Natural killer cell treated with Interleukin-12 subunit alpha and Interleukin-12 subunit beta and Interleukin-15 and Interleukin-18, amount 100 ng/mL, for 72 hours (primary cell): ENCODE measurements at places on chromosomes 11 and 22.

DNA sequence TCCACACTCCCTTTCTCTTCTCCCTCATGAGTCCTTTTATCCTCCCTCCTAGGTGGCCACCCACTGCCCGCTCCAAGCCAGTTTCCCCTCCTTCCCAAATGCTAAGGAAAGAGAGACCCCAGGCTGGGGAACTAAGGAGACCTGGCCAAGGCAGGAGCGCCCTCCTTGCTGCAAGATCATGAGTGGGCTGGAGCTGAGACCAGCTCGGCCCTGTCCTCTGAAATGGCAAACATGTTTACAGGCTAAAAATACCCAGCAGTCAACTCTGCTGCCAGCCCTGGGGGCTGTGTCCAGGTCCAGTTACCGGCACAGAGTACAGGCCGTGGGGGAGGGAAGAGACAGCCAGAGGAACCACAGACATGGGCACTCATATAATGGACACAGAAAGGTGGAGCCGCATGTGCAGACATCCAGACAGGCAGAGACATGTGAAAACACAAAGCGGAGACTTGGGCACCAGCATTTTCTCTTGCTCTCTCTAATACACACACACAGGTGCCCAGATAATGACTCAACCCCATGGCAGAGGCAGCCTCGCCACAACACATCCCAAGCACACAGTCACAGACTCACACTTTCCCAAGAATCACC is 1.2 kb upstream of the AHNAK start:
- DNase-seq, result no peak

DNA sequence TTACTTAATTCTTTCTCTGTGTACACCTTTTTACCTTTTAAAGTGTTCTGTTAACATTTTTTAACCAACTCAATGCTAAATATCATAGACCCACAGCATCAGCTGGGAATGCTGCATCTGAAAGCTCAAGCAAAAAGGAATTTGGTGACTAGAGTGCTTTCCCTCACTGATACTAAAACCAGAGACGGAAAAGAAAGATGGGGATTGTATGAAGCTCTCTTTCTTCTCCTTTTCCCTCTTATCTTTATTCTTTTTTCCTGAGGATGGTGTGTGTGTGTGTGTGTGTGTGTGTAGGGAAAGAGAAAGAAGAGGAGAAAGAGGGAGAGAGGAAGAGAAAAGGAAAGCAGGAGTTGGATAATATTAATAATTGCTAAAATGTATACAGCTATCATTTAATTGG is 4.1 kb upstream of the SIK2 start:
- DNase-seq, result no peak

- no peak for DNase-seq
These were observed 88.9 kb upstream of the CLNS1A start for GRCh38 chr11:77726524-77726923.

DNA sequence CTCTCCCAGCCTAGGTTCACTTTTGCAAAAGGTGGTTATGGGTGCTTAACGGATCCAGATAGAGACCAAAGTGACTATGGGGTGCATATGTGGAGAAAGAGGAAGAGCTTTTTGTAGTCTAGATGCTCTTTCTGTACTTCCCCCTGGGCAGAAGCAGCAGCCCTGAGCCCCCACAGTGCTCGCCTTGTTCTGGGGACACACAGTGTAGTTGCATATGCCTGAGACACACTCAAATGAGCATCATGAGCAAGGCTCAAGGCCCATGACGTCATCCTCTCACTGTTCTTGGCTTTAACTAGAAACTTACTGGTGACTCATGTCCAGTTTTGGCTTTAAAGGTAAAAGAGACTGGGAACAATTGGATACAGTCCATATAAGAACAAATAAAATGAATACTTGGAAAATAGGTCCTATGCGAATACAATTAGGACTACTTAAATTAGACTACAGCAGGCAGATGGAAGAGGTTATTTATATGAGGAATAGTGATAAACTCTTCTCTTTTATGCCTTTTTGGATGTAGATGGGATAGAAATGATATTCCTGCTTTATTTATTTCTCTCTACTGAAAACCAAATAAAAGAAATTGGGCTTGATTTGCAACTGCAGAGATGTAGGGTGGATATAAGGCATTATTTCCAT is 20.1 kb upstream of the PEX26 start:
- DNase-seq, result no peak

DNA sequence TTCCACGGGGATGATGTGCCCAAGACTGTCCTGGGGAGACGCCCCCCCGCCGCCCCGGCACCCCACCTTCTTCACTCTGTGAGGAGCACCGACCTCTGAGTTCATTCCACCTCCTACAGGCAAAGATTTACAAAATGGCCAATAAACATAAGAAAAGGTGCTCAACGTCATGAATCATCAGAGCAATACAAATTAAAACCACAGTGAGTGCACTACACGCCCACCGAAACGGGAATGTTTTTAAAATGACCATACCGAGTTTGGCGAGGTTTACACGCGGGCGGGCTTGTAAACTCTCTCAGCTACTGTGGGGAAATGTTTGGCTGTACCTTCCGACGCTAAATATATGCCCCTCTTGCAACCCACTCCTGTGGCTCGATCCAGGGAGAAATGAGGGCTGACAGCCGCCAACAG is 7.9 kb downstream of the NPTXR start:
- no peak for DNase-seq

GRCh38 chr11:2564588-2565425 is 120.0 kb downstream of the KCNQ1 start:
- DNase-seq, result peak; percentile 38

GRCh38 chr11:59106363-59107336 is at the start of gene FAM111B:
FAM111B (plus strand) TSS chr11:59107237; CDS start chr11:59109626, 2,389 bp downstream.
- peak; percentile 75 for DNase-seq

DNA sequence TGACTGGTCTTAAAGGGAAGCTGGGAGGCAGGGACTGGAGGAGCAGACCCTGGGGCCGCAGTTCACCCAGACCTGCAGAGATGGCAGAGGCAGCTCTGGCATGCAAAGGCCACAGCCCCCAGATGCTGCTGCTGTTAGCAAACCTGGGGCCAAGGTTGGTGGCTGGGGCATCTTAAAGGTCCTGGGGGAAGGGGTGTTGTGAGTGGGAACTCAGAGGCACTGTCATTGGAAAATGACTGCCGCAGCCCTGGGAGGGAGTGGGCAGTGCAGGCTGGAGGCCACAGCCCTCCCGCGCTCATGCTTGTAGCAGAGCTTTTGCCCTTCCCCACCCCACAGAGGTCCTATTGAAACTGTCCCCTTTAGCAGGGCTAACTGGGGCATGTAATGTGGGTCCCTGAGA is 111.8 kb downstream of the CTTN start:
- DNase-seq, result no peak

DNA sequence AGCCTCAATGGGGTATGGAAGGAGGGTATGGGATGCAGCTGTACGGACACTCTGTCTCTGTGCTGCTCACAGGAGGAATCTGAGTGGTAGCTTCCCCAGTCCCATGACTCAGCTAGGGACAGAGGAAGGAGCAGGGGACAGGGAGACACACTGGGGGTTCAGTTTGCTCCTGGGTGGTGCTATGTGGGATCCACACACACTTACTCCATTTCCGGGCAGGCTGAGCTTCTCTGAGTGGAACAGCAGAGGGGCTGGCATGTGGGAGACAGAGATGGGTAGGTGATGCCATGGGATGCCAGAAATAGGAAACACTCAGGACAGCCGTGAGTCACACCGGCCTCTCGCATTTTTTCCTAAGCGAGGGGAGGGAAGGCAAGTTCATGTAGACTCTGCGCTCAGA is 59.2 kb upstream of the KIRREL3 start:
- DNase-seq, result no peak

- no peak for DNase-seq
These were observed 39.6 kb downstream of the SCGB1A1 start for GRCh38 chr11:62458212-62459002.

GRCh38 chr11:102577182-102577581 is 46.6 kb upstream of the MMP7 start:
- DNase-seq, result no peak

DNA sequence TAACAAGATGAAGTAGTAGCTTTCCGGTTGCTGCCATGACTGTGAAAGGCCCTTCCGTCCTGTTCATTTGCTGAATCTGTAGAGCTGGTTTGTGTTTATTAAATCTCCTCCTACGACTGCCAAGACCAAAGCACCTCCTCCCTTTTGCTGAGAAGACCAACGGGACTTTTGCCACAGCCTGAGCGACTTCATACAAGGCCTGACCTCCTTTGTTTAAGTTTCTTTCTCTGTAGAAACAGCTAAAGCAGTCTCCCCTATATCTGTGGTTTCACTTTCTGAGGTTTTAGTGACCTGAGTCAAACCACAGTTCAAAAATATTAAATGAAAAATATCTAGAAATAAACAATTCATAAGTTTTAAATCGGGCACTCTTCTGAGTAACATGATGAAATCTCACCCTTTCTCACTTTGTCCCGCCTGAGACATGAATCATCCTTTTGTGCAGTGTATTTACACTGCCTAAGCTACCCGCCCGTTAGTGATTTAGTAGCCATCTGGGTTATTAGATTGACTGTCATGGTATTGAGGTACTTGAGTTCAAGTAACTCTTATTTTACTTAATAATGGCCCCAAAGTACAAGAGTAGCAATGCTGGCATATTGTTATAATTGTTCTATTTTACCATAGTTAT is 119.1 kb upstream of the LRRC4C start:
- no peak for DNase-seq

DNA sequence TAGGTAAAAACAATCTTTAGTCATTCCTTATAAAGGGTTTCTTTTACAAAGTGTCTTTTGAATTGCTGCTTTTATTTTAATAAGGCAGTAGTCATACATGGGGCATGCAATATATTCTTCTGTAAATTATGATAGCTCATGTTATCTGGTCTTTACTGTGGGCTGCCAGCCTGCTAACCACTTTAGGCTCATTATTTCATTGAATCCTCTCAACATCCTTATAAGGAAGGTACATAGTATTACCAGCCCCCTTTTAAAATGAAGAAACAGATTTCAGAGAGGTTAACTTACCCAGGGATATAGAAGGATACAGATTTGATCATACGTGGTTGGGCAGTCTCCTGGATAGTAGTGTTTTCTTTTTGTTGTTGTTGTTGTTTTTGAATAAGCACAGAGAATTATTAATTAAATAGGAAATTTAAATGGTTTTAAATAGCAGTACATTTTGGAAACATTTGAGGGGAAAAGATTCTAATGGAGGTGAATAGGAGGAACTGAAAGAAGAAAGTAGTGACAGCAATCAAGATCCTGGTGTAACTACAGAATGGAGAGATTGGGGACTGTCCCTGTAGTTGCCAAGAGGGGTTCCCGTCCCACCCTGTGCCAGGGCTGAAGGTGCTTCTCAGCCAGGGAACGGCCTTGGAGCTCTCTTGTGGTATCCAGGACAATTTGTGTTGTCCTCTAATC is 21.0 kb downstream of the SPECC1L start:
- DNase-seq, result no peak

GRCh38 chr11:75667831-75668450 is 897 bp downstream of the MAP6 start:
- no peak for DNase-seq

DNA sequence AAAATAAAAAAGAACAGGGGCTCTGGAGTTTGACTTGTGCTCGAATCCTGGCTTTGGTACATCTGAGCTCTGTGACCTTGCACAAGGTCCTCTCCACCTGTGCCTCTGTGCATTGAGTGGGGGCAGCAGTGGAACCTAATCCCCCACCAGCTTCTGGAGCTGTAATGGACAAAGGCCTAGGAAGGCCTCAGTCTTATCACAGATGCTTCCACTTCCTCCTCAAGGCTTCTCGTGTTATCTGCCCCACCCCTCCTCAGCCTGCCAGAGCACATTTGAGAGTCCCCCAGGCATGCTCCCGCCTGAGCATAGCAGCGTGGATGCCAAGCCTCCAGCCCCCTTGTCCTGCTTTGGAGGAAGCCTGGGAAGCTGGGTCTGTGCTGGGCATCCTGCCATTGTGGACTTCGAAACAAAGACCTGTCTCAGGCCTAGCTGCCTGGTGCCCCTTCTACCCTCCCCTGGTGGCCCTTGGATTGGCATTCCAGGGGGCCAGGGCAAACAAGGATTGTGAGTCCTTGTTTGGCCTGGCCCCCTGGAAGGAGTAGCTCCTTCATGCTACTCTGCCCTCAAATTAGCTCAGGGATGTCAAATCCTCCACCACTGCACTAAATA is 15.0 kb downstream of the SLC35E4 start:
- no peak for DNase-seq

GRCh38 chr11:14054116-14055107 is 91.9 kb downstream of the SPON1 start:
- no peak for DNase-seq

- DNase-seq, result no peak
These were observed 76.0 kb downstream of the PACS1 start for GRCh38 chr11:66146074-66146473.

DNA sequence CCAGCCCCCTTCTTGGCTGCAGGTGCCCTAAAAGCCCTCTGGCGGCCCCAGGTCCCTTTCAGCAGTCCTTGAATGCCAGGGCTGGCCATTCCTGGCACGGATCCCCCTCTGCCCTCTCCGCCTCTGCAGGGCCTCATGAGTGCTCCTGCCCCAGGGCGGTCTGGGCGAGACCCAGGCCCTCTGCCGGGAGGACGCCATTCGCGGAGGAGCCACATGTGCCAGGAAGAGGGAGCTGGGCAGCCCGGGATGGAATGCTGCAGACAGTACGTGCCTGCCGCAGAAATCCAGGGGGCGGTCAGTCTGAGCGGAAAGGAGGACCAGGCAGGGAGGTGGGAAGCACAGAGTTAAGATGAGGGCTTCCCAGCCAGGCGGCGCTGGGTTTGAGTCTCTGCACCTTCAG is 2.8 kb downstream of the CABP7 start:
- DNase-seq, result no peak

GRCh38 chr11:96329419-96329818 is 13.6 kb downstream of the MAML2 start:
- DNase-seq, result no peak

DNA sequence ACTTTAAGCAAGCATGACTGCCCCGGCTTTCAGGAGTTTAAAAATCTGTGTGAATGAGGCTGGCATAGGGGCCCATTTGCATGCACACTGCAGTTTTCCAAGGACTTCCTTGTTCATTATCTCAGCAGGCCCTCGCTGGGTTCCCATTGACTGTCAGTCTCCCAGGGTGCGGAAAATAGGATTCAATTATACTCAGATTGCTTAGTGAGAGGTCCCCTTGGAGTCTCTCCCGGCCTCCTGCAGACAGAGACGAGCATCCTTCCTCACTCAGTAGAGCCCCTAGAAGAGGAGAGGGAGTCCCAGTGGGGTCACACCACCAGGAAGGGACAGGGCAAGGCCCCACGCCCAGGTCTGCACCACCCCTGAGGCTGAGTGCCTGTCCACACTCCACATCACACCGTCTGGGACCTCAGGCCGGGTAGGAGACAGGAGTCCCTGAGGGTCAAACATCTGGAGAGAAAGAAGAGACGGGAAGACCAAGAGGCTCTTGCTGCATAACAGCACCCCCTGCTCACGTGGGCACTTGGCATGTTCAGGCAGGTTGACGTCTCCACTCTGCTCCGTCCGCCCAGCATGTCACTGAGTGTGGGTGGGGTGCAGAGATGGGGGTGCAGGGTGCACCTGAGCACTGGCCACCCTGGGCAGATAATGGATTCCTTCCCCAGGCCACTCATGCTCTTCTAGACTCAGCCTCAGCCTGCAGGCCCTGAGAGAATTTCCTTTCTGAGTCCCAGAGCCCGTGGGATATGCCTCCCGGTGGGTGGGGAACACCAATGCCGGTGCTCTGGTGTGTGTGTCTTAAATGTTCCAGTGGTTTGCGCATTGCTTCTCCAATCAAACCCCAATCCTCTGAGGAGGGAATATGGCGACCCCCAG is 58.8 kb downstream of the MCM5 start:
- DNase-seq, result no peak

- no peak for DNase-seq
These were observed 1.9 kb downstream of the PIWIL3 start for GRCh38 chr22:24772493-24773220.
